ENCODE measurements at places on chromosomes 4 and X.

DNA sequence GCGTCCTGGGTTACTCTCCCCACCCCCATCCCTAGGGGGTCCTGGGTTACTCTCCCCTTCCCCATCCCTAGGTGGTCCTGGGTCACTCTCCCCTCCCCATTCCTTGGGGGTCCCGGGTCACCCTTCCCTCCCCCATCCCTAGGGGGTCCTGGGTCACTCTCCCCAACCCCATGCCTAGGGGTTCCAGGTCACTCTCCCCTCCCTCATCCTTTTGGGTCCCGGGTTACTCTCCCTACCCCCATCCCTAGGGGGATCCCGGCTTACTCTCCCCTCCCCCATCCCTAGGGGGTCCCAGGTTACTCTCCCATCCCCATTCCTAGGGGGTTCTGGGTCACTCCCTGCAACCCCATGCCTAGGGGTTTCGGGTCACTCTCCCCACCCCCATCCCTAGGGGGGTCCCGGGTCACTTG, 1.5 kb downstream of the ASMTL start:
- no peak for DNase-seq

DNA sequence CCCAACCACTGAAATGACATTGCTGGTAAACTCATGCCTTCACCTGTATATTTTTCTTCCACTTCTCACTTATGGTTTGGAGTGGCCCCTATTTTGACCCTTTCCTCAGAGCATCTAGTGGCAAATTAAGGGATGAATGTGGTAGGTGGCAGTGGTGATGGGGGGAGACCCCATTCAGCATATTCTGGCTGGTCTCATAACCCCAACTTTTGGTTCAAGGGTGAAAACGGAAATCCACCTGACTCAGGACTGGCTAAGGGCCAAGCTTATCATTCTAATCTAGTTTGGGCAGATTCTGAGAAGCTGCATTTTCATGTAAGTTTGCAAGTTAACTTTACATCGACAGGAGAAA, 47.0 kb upstream of the NSUN7 start:
- no peak for DNase-seq

DNA sequence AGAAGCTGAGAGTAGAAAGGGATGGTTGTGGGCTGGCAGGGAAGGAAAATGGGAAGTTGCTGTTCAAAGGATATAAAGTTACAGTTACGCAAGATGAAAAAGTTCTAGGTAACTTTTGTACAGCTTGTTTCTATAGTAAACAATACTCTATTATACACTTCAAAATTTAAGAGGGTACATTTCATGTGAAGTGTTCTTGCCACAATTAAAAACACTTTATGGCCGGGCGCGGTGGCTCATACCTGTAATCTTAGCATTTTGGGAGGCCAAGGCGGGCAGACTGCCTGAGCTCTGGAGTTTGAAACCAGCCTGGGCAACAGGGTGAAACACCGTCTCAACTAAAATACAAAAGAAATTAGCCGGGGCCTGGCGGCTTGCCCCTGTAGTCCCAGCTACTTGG, 623.6 kb downstream of the STIM2 start:
- DNase-seq = peak; percentile 51

GRCh38 chr4:48047896-48048295, 31.3 kb downstream of the NIPAL1 start:
- DNase-seq = no peak

GRCh38 chr4:38641811-38642210, 22.2 kb upstream of the KLF3 start:
- DNase-seq = no peak

GRCh38 chr4:112403101-112403945, 106.2 kb downstream of the ALPK1 start:
- no peak for DNase-seq

DNA sequence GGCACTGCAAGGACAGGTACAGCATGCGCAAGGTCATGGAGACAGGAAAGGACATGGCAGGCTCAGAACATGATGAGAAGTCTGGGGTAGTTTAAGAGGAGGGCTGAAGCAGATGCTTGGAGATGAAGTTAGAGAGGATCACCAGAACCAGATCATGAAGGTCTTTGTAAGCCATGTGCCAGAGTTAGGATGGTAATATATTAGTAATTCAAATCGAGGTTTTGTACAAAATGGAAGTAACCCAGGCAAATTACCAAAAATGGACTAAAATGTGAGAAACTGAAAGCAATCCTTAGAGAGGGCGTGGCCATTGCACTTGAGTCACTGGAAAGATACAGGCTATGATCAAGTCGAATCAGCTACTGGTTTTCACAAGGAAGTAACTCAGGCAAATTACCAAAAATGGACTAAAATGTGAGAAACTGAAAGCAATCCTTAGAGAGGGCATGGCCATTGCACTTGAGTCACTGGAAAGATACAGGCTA, 13.5 kb downstream of the RXFP1 start:
- DNase-seq = peak; percentile 25

DNA sequence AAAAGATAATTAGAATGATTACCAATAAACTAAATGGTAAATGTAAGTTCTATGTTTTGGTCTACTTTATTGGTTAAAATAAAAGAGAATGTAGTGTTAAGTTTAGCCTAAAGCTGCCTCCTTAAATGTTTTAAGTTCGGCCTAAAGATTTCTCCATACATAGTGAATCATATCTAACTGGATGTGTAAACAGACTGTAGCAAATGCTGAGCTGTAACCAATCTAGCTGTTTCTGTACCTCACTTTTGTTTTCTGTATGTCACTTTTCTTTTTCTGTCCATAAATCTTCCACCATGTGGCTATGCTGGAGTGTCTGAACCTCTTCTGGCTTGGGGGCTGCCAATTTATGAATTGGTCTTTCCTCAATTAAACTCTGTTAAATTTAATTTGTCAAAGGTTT, 121.2 kb downstream of the TBCK start:
- DNase-seq = no peak

GRCh38 chr4:3329887-3330286, 37.1 kb downstream of the RGS12 start:
- DNase-seq = no peak

DNA sequence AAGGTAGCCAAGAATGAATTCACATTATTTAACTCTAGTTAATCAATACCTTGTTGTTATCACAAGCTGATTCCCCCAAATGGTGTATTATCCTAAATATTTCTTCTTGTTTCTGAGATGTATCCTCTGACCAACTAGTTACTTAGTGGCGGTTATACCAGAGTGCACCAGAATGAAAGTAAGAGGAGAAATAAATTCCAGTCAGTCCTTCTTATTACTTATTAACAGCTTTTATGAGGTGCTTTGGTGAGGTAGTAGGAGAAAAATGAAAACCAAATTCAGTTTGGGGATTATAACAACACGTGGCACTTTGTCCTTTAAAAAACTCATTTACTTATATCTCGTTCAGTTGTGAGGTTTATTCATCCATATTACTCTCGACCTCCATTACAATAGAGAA, 101.9 kb downstream of the AMMECR1 start:
- no peak for DNase-seq

- no peak for DNase-seq
Observed at GRCh38 chr4:114038762-114039387, 59.4 kb upstream of the ARSJ start.

GRCh38 chr4:60611762-60612496, 588.2 kb upstream of the ADGRL3 start:
- DNase-seq = no peak

DNA sequence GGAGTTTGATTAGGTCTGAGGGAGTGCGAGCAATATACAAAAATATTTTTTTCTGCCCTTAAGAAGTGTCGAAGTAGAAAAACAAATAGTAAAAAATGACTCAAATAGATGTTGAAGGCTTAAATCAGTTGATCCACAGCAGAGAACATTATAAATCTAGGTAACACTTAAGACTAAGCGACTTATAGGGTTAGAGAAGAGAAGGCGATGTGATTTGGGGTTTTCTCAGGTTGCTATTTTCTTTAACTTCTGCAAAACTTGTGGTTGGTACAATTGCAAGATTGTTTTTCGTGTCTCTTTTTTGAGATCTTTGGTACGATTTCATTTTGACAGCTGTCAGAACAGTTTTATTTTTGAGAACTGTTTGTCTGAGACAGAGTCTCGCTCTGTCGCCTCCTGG, 1479.5 kb downstream of the PCDH7 start:
- no peak for DNase-seq

- DNase-seq = peak; percentile 25
Observed at GRCh38 chrX:119236623-119237561, 807 bp downstream of the PGRMC1 start.

GRCh38 chrX:136227948-136228838, 23.0 kb downstream of the MAP7D3 start:
- no peak for DNase-seq

- no peak for DNase-seq
Observed at GRCh38 chrX:109716431-109717028, 16.5 kb downstream of the ACSL4 start.

DNA sequence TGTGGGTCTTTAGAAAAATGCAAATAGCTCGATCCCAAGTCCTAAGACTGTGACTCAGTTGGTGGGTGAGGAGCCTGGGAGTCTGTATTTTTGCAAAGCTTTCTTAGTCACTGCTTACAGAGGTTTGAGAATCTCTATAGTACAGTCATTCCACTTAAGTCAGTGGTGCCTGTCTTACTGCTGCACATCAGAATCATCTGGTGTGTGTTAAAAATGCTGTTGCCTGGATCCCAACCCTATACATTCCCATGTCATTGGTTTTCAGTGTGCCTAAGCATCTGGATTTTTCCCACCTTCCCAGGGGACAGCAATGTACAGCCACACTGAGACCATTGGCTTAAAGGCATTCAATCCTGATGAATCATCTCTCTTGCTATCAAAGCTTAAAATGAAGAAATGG, 21.0 kb upstream of the GEMIN8 start:
- DNase-seq = no peak

DNA sequence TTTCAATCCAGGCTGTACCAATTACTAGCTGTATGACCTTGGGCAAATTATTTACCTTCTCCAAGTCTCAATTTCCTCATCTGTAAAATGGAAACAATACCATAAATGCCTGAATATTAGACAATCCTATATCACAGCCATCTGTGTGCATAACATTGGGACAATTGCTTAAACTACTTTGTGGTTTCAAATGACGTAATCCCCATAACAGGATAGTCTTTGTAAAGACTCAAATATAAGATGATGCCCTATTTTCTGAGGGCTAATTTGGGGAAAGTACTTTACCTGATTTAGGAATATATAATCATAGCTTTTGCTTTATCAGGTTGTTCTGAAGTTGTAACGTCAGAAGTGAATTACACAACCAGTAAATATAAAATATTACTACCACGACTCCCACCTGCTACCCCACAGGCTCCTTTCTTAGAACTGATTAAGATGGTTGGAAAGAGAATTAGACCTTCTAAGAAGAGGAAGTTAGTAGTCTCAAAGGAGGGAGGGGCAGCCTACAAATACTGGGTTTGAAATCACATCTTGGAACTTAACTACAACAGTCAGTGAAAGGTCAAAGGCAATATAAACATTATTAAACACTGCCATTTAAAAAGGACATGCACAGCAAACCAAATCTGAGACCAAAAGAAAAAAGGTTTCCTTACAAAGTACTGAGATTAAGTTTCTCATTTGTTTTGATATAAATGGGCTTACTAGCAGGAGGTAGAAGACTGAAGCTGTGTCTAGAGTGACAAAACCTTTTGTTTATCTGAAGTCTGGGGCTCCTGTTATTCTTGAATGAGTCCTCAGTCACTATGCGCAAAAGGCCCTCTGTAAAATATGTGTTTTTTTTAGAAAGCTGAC, 215.0 kb downstream of the SCFD2 start:
- DNase-seq = peak; percentile 55

- no peak for DNase-seq
Observed at GRCh38 chrX:45421806-45422205, 221.1 kb upstream of the DIPK2B start.

GRCh38 chr4:794900-795725, 30.8 kb downstream of the CPLX1 start:
- DNase-seq = no peak

GRCh38 chr4:156476359-156476758, 495.2 kb downstream of the PDGFC start:
- DNase-seq = no peak

DNA sequence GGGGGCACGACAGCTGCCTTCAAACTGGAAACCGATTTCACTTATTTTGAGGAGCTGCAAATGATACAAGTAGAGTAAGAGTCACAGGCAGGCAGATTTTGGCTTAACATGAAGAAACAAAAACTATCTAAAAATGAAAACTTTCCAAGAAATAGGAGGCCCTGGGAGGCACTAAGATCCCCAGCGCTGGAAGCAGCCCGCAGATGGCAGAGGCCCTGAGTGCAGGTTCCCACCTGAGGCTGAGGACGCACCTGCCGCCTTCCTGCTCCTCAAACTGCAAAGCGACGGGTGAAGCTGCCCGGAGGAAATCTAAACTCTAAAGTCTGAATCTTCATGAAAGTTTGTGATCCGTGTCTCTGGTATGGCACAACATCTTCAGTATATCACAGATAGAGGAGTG, 138.7 kb downstream of the AFAP1 start:
- DNase-seq = no peak

GRCh38 chr4:69881173-69881773, 21.3 kb upstream of the SULT1E1 start:
- peak; percentile 80 for DNase-seq

DNA sequence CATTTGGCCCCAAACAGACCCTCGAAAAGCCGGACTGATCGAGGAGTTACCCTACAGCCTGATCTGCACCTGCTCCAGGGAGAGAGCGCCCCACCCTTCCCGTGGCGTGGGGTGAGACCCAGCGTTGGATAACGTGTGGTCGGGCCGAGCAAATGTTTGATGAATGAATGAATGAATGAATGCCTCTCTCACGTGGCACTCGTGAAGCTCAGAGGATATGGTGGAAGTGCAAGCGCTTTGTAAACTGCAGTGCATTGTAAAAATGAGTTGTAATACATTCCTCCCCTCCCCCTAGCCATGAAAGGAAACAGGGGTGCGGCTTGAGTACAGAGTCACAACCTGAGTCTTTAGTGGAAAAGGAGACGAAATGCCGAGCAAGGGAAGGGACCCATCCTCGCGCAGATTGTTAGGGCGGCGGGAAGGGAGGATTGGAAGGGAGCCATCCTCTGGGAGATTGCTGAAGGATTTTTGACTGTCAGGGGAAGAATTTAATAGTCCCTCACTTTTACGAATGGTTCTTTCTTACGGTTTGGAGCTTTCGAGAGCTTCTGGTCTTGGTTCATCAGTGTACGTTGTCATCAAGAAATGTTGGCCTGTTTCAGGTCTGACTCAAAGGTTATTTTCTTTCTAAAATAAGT, 772 bp upstream of the FBXW7 start:
- peak; percentile 57 for DNase-seq

DNA sequence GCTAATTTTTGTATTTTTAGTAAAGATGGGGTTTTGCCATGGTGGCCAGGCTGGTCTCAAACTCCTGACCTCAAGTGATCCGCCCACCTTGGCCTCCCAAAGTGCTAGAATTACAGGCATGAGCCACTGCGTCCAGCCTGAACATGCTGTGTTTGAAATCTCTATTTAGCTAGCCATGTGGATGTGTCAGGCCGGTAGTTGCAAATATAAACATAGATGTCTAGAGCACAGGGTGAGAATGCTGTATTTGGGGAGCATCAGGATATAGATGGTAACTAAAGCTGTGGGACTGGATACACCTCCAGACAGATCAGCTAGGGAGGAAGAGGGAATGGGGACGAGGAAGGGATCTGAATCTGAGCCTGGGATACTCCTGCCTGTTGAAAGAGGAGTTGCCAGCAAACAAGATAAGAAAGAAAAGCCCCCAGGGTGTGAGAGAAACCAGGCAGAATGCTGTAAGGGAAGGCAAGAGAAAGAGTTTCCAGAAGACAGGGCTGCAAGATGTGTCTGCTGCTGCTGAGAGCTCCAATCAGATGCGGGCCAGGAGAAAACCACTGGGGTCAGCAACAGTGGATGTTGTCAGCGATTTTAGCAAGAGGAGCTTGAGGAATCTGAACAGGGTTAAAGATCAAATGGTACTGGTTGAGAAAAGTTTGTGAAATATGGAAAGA, 177.4 kb downstream of the PALLD start:
- DNase-seq = no peak

Data from Kasumi-1 (cell line).